NCI-H1417 (cell line): ENCODE measurements at places on chromosomes 12 and 14.

GRCh38 chr14:103130965-103131364, 7.7 kb downstream of the TNFAIP2 start:
- DNase-seq, result peak; percentile 36

GRCh38 chr14:65177551-65177950, 75.2 kb upstream of the MAX start:
- no peak for DNase-seq

DNA sequence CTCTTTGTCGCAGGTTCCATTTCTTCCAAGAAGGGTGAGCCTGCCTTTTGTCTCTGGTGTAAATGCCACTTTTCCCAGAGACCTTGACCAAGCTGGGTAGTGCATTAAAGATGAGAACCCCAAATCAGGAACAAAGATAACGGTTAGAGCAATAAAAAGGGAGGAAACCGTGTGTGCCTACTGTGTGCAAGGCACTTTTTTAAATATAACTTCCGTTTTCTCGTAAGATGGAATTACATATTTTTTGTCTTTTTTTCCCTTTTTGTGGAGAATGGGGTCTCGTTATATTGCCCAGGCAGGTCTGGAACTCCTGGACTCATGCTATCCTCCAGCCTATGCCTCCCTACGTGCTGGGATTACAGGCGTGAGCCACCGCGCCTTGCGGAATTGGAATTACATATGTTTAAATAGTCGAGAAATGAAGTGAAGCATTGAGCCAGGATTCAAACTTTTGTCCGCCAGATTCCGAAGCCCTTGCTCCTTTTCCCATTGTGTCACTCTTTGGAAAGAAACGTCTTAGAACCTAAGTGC, 506 bp upstream of the NABP2 start:
- DNase-seq, result no peak

DNA sequence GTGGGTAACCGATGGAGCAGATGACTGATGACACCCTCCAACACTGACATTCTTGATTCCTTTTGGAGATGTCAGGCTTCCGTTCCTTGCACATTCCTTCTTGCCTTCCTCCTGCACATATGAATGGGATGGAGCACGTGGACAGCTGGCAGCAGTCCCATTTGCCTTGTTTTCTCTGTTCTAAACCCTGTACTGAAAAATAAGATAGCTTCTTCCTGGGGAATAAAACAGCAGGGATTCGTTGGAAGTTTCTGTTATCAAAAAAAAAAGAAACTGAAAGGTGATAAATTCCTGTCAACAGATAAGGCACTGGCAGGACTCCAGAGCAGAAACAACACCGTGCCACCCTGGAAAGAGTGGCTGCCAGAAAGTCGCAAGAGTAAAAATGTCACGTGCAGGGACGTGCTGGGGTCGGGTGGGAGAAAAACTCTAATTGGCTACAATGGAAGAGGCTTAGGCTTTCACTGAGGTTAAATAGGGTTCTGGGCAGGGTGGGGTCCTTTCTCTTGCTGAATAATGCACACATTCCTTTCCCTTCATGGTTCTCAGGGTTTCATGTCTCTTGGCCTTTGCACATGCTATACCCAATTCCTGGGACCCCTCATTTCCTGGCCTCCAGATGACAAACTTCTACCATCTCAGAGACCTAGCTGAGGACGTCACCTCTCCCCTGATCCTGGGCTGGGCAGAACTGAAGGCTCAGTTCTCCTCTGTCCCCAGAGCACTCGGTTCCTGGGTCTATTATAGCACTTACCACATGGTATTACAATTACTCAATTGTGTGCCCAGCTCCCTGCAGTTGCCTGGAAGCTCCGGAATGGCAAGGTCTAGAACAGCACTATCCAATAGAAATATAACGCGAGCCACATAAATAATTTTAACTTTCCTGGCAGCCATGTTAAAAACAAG, 7.0 kb upstream of the NUAK1 start:
- no peak for DNase-seq

- no peak for DNase-seq
Observed at GRCh38 chr14:63715360-63715759, 12.5 kb downstream of the SGPP1 start.

DNA sequence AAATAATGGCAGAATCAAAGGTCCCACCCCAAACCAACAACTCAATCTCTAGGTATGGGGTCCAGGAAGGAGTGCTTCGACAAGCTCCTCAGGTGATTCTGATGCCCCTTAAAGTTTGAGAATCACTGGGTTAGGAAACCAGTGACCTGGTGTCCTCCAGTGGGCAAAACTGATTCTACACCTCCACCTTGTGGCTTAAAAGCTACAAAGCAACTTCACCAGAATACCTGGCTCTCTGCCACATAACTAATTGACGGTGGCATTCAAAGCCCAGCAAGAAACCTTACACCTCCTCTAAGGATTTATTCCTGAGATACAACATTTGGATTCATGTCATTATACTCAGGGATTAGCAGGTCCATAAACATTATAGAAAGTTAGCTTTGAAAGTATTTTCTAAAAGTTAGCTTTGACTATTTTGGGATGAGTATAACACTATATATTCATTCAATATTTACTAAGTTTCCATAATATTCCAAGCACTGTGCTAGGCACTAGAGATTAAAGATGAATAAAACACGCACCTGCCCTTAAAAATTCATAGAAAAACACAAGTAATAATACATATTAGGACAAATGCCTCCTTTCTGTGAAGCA, 45.4 kb downstream of the DCAF5 start:
- peak; percentile 82 for DNase-seq

DNA sequence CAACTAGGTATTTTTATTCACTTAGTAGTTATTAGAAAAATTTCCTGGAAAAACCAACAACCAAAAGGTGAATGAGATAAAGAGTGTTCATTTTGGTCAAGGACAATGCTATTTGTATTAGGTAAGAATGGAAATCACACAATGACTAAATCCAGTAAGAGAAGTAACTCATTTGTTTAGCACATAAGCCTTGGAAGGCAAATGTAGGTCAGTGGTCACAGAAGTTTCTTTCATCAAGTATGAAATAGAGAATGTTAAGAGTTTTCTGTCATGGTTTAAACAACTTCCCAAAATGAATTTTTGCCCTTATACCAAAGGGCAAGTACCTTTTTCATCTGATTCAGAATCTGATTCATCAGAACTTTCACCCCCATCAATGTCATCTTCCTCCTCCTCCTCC, 101.7 kb downstream of the KIF21A start:
- DNase-seq, result no peak
